SIG-M5 (cell line): ENCODE measurements at places on chromosomes 11 and 22.

- DNase-seq = no peak
Measured at GRCh38 chr11:120127236-120127635, 10.7 kb downstream of the TRIM29 start.

DNA sequence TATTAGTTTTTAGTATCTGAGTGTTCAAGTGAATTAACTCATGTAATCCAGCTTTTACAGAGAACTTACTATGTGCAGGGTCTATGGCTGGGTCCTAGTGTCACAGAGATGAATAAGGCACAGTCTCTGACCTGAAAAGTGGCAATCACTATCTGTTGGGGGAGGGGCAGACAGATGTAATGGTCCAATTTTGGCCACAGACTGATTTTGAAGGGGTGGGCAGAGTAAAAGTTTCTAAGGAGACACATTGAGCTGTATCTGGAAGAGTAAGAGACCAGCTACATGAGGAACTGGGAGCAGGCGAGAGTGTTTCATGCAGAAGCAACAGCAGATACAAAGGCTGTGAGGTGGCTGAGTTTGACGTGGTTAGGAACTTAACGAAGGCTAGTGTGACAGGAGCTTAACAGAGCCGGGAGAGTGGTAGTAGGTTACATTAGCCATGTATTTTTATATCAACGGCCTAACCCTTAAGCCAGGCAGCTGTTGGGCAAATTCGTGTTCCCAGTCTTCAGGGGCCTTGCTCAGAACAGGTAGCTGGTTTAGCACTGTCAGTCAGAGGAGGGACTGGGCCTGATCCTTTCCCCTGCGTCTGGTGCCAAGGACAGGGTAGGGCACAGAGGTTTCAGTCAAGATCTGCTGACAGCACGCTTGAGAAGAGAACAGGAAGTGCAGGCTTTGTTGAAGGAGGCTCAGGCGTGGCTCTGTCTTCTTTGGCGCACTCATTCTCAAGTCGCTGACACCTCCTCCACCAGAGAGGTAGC is 1.4 kb upstream of the STIM1 start:
- peak; percentile 29 for DNase-seq

DNA sequence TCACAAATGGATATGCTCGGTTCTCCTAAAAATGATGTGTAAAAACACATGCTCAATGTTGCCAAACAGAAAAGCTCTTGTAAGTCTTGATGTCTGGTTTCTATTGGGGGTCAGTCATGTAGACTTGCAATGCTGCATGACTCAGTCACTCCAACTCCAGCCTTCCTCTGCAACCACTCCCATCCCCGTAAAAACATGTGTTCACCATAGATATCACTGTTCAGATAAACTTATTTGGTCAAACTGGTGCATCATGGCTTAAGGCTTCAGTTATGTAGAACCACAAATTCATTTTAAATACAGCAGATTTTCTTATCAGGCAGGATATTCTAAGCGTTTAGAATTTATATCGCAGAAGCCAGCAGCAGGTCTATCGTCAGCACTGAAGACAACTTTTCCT is 298.4 kb upstream of the LUZP2 start:
- no peak for DNase-seq

GRCh38 chr11:19392321-19392720 is 151.6 kb upstream of the E2F8 start:
- DNase-seq = no peak

- no peak for DNase-seq
Measured at GRCh38 chr11:75503531-75504099, 22.1 kb downstream of the GDPD5 start.

- no peak for DNase-seq
Measured at GRCh38 chr11:133947321-133947756, 9.4 kb downstream of the IGSF9B start.

DNA sequence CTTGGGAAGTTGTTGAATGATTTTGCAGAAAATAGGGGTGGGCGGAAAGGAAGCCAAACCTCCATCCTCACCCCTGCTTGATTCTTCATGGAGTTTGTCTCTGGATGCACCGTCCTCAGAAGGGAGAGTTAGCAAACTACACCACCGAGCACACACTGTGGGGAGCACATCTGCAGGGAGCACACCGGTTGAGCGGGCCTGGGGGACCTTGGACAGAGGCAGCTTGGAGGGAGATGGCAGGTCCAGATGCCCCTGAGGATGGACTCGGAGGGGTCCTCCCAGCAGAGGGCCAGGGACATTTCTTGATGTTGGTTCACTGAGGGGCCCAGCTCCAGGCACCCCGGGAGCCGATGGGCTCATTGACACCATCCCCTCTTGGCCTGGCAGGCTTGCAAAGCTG is 15.1 kb upstream of the FGF19 start:
- DNase-seq = no peak

GRCh38 chr11:117189191-117189940 is 9.8 kb upstream of the TAGLN start:
- DNase-seq = peak; percentile 25

DNA sequence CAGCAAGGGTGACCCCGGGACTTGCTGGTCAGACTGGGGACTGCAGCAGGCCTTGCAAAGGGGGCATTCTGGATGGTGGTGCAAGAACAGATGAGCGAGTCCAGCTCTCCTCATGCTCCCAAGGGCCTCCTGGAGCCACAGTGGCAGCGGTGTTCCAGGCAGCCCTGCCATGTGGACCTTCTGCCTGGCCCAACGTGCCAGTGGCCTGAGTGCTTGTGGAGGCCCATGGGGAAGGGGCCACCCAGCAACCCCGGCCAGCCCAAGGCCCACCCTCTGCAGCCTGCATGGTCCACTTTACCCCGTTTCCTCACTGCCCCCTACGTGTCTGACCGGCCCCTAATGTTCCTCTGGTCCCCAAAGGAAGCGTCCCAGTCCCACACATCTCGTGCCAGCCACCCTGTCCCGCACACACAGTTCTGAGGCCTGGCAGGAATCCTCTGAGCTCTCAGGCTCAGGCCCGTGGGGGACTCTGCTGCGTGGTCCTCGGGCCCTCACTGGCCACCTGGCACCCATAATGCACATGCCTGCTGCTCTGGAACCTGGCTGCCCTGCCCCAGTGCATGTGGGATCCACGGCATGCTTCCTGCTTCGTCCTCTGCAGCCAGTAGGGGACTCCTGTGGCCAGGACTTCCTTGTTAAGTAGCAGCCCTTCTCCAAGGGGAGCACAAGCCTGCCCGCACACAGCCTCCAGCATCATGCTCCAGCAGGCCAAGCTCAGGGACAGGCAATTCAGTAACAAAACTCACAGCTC is 85.5 kb downstream of the DGCR2 start:
- no peak for DNase-seq

DNA sequence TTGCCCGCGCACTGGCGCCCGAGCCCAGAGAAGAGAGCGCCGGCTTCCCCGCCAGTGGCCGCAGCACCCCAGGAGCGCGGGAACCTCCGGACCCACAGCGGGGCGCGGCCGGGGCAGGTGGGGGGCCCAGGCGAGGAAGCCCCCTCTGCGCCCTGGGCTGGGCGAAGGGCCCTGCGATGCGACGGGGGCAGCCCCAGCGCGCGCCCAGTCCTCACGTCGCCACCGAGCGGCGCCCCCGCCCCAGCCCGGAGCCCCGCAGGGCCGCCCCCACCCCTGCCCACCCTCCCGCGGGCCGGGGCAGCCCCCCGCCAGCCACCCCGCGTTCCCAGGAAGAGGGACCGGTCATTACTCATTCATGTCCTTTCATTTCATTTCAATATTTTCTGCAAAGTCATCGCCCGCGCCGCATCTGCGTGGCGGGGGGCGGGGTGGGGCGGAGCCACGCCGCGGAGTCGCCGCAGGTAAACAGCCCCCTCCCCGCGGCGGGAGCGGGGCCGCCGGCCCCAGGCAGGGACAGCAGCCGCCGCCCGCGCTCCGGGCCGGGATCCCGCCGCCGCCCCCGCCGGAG is 673 bp upstream of the PANX2 start:
- DNase-seq = no peak

DNA sequence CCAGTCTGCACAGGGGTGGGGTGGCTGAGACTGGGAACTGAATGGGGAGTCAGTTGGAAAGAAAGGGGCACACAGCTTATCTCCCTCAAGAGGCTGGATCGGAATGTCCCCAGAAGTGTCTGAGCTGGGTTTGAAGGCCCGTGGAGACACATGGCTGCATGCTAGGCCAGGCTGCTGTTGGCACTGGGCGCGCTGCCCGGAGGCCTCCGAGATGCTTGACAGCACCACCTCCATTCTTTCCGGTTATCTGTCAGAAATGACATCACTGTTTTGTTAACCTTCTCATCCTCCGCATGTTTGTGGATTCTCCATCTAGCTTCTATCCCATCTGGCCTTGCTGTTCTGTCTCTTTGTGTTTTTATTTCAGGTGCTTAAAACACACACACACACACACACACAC is 85.5 kb downstream of the APIP start:
- DNase-seq = no peak

- no peak for DNase-seq
Measured at GRCh38 chr22:38870791-38871359, 1.1 kb downstream of the CBX6 start.

GRCh38 chr11:72334651-72335050 is 90.7 kb upstream of the PHOX2A start:
- no peak for DNase-seq

DNA sequence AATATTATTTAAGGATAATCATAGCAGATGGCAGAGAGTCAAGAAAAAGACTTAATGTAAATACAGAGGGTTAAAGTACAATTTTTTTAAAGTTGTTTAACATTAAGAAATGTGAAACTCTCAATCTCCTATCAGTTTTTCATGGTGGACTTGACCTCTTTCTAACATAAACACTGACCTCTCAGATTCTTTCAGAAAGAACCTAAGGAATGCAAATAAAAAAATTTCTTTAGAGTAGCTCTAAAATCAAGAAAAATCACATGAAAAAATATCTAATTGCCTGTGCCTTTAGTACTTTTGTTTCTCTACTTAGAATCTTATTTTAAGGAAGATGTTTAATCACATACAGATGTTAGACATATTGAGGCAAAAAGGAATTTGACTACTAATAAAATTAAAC is 12.9 kb downstream of the RNF141 start:
- no peak for DNase-seq

GRCh38 chr11:8013833-8014232 is 26.7 kb downstream of the EIF3F start:
- no peak for DNase-seq

DNA sequence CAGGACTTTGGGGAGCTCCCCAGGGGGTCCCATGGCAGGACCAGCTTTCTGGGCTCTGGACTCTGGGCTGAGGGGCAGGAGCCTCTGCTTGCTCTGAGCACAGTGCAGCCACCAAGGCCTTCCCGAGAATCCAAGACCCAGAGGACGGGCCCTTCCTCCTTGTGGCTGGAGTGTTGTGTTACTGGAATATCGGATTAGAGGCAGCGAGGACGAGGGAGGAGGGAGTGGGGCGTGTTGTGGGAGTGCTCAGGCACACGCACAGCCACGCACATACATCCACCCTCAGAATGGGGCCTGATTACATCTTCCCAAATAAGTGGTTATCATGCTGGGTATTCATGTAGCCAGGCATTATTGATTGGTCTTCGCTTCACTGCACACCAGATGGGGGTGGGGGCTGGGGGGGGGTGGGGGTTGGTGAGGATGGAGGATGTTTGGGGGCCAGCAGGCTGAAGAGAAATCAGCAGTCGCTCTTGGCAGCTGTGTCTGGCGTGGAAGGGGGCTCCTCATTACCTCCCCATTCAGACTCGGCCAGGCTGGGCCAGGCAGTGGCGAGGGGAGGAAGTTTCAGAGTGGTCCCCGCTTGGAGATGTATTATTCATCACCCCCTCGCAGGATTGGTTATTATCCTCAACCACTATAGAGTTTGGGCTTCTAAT is 120.9 kb downstream of the ST3GAL4 start:
- no peak for DNase-seq

DNA sequence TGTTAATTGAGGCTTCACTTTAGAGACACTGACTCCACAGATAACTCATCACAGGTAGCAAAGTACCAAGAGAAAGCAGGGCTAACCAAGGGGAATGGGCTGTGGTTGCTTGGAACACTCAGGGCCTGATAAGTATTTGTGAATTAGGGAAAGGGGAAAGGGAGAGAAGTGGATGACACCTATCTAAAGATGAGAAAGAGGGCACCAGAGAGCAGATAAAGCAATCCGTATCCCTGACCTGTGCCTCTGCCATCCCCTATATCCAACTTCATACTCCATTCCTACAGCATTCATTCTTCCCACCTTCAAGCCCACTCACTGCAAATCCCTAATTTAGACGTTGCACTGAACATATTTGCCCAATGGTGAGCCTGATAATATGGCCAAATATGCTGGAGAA is 43.0 kb upstream of the API5 start:
- DNase-seq = no peak

DNA sequence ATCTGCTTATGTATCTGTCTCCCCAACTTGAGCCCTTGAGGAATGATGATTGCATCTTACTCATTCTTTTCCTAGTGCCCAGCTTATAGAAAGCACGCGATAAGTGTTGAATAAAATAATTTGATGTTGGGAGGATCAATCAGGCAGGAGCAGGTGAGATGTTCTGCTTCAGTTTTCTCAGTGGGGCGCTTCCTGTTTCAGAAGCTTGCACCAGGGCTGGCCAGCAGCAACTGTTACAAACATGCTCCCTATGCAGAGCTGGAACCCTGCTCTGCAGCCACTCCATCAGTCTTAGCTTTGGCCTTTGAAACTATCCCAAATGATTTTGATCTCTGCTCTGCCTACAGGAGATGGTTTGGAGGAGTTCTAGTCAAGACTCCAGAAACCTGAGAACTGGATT is 3.9 kb downstream of the ENDOD1 start:
- DNase-seq = no peak

DNA sequence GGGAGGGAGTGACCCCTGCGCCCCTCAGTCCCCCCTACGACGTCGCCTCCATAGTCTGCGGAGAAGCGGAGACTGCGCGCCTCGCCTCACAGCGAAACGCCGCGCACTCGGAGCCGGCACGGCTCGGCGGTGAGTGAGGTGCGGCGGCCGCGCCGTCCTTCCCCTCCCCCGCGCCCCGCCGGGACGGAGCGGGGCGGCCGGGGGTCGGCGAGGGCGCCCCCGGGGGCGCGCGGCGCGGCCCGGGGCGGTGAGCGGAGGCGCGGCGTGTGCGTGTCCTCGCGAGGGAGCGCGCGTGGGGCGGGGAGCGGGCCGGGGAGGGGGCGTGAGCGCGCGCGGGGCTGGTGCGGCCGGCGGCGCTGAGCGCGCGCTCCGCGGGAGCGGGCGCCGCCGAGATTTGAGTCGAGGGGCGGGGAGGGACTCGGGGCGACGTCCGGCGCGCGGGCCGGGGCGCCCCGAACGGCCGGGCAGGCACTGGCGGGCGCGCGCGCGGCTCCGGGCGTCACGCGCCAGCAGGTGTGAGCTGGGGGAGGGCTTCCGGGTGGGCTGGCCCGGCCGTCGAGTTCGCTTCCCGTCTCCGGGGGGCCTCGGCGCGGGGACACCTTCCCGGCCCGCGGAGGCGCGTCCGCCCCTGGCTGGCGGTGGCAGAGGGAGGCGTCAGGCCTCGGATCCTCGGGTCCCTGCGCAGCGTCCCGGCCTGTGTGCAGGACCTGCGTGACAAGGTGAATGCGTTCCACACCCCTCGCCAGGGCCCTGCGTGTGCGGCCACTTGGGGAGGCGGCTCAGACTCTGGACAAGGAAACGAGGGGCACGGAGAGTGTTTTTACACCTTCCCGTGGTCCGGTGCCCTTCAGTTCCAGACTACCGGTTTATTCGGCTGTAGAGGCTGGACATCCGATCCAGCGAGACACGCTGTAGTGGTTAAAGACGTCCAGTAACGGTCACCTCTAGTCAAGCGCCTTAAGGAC is 50.4 kb downstream of the FAM83F start:
- no peak for DNase-seq

- no peak for DNase-seq
Measured at GRCh38 chr11:118430956-118431355, 5.3 kb upstream of the KMT2A start.

GRCh38 chr11:111586388-111586831 is 15.8 kb upstream of the SIK2 start:
- no peak for DNase-seq

GRCh38 chr11:102112509-102112821 is 2.2 kb downstream of the YAP1 start:
- no peak for DNase-seq

- DNase-seq = no peak
Measured at GRCh38 chr11:11189506-11189905, 163.5 kb downstream of the CSNK2A3 start.
